ENCODE measurements at places on chromosomes 16 and 17.

GRCh38 chr17:17001076-17001777 is 29.3 kb upstream of the TNFRSF13B start:
- DNase-seq = no peak

DNA sequence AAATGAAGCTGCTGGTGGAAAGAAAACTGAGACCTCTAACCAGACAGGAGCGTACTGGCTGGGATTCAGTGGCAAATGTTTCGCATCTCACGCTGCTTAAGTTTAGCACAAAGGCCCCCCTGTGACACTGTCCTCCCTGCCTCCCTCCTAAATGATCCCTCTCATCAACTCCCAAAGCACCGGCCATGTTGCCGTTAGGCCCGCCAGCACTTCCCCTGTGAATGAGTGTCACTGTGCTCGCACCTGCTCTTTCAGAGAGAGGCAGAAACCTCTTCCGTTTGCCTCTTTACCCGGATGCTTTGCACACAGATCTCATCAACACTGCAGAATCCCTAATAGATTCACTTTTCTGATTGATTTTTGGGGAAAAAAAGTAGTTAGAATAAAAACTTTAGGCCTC is 26.5 kb downstream of the MBTPS1 start:
- no peak for DNase-seq

DNA sequence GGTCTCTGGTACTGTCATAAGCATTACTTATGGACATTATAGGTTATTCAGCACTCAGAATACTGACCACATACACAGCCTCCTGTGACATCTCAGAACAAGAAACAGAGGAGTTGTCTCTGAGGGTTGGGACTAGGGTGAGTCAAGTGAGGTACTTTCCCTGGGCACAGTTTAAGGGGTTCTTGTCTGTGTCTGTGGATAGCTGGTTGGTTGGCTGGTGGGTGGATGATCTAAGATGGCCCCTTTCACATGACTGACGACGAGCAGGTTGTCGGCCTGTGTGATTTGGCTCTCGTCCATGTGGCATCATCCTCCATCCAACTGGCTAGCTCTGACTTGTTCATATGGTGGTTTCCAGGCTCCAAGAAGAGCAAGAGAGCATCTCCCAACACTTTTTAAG is 163.9 kb downstream of the PRKCB start:
- peak; percentile 54 for DNase-seq

DNA sequence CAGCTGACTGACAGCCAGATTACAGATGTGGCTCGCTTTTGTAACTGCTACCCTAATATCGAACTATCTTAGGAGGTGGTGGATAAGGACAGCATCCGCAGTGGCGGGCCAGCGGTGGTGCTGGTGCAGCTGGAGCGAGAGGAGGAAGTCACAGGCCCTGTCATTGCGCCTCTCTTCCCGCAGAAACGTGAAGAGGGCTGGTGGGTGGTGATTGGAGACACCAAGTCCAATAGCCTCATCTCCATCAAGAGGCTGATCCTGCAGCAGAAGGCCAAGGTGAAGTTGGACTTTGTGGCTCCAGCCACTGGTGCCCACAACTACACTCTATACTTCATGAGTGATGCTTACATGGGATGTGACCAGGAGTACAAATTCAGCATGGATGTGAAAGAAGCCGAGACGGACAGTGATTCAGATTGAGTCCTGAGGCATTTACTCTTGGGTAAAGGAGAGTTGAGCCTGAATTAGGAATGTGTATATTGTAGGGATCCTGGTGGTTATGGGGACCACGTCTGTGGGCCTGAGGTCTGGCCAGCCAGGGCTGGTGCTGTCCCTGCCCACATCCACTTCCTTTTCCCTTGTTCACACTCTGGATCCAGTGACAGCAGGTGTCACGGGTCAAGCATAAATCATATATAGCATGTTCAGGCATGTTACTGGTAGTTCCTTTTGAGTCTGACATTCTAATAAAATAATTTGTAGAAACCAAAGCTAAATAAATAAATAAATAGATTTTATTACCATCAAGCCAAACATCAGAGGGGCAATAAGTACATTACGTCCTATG is 89.0 kb upstream of the SMURF2 start:
- DNase-seq = no peak

GRCh38 chr17:12859520-12859919 is 70.2 kb downstream of the ARHGAP44 start:
- DNase-seq = no peak

GRCh38 chr16:66717776-66718175 is 21.2 kb upstream of the CMTM4 start:
- DNase-seq = no peak

GRCh38 chr17:82301300-82301915 is 16.0 kb downstream of the CD7 start:
- DNase-seq = no peak

Data from inflammatory macrophage treated with lipopolysaccharide for 1 hour (primary cell).